ENCODE measurements at places on chromosomes 6 and 20.

DNA sequence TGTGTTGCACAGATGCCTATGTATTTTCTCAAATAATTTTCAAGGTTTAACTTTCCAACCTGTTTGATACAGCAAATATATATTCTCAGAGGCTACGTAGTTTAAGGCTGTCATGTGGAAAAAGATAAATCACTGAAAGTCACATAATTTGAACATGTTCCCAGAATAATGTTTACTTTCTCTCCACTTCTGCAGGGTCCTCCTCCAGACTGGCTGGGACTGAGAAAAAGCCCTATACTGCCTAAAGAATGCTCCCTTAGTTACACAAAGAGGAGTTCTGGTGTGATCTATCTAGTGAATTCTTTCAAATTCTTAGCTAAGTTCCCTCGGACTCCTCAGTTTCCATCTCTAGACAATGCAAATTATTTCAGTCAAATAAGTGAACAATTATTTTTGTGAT lies 411.0 kb downstream of the C6orf118 start:
- DNase-seq = no peak

DNA sequence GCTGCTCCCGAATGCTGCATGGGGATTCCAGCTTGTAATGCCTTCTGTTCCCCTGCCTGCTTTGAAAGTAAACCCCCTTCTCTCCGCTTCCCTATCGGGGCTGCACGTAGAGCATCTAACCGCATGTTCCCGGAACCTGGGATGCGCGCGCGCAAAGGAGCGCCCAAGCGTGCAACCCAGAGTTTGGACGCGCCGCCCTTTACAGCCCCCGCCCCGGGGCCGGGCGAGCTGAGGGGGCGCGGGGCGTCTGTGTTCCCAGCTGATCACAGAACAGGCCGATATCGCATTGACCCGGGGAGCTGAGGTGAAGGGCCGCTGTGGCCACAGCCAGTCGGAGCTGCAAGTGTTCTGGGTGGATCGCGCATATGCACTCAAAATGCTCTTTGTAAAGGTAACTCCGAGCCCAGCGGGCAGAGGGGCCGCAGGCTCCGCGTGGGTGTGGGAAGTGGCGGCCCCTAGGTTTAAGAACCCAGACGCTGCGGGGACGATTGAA lies 1.4 kb downstream of the LAMP5 start:
- peak; percentile 51 for DNase-seq

- no peak for DNase-seq
Observed at GRCh38 chr6:138815797-138816528, 20.1 kb downstream of the ECT2L start.

DNA sequence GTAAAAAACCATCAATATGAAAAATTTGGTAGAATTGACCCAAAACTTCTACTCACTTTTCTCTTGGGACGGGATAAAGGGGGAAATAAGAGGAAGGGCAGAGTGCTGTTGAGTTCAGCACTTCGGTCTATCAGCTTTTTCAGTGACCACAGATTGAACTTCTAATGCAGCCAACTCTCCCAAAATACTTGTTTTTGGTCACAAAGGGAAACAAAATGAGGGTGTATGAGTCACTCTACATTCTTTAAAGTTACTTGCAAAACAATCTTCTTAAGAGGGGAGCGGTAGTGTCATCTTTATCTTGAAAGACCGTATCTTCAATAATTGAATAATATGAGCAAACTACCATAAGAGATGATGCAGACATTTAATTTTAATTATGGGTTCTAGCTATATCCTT lies 661.3 kb downstream of the CD109 start:
- no peak for DNase-seq

GRCh38 chr6:4806791-4807190 lies 30.6 kb downstream of the CDYL start:
- no peak for DNase-seq

DNA sequence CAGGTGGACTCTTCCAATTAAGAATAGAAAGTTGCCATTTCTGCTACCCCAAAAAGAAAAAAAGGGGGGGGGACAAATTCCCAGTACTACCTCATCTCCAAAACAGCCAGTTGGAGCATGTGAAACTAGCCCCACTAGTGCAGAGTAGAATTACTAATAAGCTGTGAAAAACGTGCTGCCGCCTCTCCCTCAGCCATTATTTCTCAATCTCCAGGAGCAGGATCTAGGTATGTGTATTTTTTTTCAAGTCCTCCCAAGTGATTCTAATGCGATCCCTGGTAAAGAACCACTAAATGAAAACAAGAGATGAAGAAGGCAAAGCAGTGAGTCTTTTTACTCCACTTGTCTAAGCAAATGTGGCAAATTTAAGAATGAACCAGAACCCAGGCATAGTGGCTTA lies 154.5 kb upstream of the SHLD1 start:
- no peak for DNase-seq

GRCh38 chr6:134920422-134920821 lies 29.5 kb downstream of the ALDH8A1 start:
- no peak for DNase-seq

- DNase-seq = no peak
Observed at GRCh38 chr6:159654483-159655098, 38.5 kb downstream of the SOD2 start.

DNA sequence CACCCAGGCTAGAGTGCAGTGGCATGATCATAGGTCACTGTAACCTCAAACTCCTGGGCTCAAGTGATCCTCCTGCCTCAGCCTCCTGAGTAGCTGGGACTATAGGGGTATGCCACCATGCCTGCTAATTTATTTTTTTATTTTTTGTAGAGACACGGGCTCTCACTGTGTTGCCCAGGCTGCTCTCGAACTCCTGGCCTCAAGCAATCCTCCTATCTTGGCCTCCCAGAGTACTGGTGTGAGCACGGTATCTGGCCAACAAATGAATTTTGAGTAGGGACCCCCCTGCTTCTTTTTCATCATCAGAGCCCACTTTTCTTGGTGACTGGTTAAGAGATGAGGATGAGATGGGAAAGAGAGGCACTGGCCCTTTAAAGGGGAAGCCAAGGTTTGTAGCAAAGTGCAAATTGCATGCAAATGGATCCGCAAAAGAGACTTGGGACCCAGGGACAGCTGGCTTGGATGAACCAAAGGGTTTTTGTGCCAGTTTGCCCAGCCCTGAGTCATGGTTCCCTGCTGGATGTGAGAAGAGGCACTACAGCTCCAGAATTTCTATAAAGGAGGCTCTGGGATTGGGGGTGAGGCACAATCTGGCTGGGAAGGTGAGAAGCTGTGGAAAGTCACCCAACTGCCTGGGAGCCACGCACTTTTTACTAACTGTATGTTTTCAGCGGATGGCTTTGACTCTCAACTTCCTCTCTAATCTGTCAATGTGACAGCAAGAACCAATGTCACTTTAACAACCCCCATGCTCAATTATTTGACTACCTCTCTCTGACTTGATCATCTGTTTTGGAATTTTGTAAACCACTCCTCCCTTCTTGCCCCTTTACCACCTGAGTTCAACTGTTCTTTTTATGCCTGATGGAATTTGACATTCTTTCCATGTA lies 58.7 kb upstream of the RNF24 start:
- no peak for DNase-seq

All from right forelimb (tissue), 1 donor.